ENCODE measurements at places on chromosomes 4 and X. TPM values are rescaled to one million over a fixed set of nuclear protein-coding genes. Genes with fewer than 3 reads are reported as not detected.
A peak's percentile ranks its signal among the peaks of the same experiment; 100 is the strongest.

GRCh38 chr4:28787947-28788346 lies 1927.3 kb downstream of the STIM2 start:
- no peak for DNase-seq

GRCh38 chrX:20517565-20517964 lies 250.9 kb upstream of the RPS6KA3 start:
- no peak for DNase-seq

GRCh38 chrX:3728454-3728853 lies 15.0 kb upstream of the PRKX start:
- no peak for DNase-seq

DNA sequence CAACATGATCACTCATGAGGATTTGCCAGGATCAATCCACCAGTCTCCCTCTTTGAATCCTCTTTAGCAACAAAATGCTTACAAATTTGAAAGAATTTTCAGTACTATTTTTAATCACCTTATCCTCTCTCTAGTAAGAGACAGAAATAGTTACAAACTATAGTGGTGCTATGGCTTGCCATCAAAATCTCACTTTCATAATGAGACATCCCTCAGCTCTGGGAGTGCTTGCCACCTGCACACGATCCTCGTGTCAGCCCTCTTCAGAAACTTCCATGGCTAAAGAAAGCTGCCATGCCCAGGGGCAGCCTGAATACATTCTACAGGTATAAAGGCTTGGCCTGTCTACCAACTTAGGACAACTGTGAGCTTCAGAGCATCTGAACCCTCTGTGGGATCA lies 5.1 kb upstream of the DHX15 start:
- no peak for DNase-seq

- DNase-seq = no peak
These were observed 656.6 kb downstream of the ANKRD50 start for GRCh38 chr4:124055896-124056295.

DNA sequence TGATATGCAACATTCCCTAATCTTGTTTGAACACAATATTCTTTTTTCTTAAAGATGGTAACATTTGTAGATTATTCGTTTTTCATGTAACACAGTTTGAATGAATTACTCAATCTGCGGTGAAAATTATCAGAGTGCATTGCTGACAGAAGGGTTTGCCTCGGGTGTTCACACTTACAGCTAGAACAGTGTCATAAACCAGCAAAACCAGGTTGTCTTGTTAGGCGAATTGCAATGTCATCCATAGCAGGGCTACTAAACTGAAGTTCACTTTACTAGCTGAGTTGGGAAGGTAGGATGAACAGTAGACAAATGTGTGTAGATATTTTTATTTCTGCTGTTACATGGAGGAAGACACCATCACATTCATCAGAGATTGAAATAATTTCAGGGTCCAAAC lies 98.9 kb downstream of the SLC39A8 start:
- no peak for DNase-seq

DNA sequence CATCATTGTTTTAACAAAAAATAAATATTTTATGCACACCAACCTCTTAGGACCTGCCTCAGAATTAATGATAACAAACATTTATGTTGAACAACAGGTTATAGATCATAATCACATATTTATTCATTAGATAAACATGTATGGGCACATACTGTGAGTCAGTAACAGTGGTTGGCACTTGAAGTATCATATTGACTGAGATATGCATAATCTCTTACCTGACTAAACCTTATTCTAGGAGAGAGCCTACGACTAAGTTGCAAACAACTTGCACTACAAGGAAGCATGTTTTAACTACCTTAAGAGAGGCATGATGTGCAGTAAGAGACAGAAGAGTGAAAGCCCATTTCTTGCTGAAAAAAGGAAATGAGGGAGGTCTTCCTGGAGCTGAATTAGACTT lies 6.5 kb upstream of the DACH2 start:
- DNase-seq = no peak

DNA sequence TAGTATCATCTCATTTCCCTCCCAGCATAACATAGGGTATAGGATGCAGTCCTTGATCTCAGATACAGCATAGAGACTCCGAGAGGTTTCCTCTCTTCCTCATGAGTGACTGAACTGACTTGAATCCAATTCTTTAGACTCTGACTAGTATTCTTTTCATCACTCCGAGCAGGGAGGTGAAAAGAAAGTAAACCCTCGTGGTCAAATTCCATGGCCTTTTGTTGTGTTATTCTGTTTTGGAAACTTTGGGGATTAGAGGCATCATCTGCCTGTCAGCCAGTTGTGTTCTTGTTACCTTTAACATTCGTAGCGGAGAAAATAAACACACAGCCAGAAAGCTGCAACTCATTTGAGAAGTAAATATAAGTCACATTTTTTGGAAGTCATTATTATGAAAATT lies 206.6 kb downstream of the ARHGAP10 start:
- no peak for DNase-seq

DNA sequence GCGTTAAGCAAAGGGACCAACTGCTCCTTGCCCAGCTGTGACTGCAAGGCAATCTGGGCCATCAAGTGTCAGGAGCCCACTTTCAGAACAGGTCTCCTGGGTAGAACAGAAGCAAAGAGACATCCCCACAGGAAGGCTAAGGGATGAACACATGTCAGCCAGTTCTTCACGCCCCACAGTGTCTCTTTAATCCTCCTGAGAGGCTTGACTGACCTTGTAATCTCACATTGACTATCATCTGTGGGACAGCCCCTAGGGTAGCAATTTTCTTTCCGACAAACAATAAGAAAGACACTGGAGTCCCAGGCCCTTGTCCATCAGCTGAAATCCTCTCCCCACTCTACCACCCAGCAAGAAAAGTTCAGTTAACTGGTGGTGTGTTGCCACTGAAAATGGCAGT lies 1.0 kb downstream of the CHRDL1 start:
- no peak for DNase-seq

DNA sequence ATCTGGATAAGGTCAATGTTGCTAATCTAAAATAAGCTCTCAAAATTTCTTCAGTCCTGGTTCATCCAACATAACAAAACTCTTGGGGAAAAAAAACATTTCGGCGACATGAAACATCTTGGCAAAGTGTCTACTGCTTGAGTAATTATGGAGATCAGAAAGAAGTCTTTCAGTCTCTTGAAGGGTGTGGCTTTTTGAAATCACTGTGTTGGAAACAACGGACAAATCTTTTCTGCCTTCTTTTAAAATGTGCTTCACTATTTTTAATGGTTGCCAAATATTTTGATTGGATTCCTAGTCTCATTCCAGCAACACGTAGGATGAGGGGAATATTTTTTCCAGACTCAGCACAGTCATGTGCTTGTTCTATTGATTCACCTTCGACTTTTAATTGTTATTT lies 138.6 kb downstream of the KLHL8 start:
- DNase-seq = no peak

DNA sequence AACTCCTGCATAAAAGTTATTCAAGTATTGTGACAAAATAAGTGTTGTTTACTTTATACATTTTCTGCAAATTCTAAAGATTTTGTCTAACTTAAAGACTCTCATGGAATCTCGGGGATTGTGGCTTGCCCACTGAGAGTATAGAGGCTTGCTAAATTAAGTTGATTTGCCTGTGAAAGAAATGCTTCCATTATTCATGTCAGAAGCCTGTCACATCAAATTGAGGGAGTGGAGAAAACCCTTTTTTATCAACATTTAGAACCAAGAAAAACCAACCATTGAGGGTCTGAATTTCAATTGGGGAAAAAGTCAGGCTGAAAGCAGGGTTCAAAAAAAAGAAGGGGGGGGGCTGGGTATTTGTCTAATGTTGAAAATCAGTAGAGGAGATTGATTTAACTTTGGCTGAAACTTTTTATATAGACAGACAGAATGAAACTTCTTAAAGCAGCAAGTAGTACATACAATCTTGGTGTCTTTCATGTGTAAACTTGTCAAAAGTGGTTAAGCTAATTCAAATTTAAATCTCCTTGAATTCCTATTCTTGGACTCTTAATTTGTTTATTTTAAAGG lies 144.8 kb upstream of the CXorf66 start:
- no peak for DNase-seq

DNA sequence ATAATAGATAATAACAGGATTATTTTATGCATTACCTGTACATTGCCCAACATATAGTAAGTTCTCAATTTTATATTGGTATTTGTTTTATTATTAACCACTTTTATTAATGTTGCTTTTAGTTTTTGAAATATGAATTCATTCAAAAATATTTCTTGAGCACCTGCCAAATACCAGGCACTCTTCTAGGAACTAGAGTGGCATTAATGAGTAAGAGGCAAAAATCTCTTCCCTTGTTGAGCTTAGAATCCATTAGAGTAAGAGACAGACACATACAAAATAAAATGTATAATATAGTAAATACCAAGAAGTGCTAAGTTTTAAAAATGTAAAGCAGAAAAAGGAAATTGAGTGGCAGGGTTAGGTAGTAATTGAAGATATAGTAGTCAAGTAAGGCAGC lies 45.8 kb downstream of the TET2 start:
- no peak for DNase-seq

GRCh38 chr4:14640476-14640875 lies 361.8 kb upstream of the CPEB2 start:
- DNase-seq = no peak

DNA sequence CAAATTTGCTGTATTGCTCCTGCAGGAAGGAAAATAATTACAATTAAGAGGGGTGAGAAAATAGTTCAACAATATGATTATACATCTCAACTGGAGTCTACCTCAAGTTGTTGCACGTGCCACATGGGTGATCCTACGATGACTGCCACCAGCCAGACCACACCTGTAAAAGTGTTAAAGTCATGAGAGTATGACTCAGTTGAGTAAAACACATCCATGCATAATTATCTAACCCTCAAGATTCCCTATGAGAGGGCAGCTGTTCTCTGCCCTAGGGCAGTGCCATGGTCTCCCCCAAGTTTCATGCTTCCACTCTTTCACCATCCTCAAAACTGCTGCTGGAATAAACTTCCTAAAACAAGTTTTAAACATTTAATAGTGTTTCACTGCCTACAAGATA lies 44.1 kb downstream of the QRFPR start:
- DNase-seq = no peak

DNA sequence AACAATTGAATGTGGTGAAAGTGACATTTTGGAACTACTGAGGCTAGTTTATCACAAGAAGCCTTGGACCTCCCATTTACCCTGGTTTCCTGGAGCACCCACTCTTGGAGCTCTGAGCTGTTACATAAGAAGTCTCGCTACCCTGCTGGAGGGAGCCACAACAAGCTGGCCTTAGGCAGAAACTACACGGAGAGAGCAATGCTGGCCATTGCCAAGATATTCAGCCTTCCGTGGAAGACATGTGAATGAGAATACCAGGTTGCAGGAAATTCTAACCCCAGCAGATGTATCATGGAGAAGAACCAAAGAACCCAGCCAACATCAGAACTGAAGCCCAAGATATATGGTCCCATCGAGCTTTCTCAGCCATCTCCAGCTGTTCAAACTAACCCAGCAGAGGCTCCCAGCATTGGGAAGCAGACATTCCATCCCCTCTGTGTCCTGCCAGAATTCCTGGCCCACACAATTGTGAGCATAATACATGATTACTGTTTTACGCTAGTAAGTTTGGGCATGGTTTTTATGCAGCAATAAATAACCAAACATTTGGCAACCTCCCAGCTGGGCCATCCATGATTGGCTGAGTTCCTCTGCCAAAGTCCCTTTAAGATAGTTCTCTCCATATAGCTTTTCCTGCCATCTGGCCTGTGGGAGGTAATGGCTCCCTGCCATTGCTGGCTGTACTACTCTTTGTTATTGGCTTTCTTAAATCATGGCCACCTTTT lies 17.9 kb upstream of the PDE5A start:
- no peak for DNase-seq

- no peak for DNase-seq
These were observed 123.0 kb upstream of the TACR3 start for GRCh38 chr4:103842637-103843239.

GRCh38 chr4:1171311-1172227 lies 814 bp downstream of the SPON2 start:
- DNase-seq = no peak

DNA sequence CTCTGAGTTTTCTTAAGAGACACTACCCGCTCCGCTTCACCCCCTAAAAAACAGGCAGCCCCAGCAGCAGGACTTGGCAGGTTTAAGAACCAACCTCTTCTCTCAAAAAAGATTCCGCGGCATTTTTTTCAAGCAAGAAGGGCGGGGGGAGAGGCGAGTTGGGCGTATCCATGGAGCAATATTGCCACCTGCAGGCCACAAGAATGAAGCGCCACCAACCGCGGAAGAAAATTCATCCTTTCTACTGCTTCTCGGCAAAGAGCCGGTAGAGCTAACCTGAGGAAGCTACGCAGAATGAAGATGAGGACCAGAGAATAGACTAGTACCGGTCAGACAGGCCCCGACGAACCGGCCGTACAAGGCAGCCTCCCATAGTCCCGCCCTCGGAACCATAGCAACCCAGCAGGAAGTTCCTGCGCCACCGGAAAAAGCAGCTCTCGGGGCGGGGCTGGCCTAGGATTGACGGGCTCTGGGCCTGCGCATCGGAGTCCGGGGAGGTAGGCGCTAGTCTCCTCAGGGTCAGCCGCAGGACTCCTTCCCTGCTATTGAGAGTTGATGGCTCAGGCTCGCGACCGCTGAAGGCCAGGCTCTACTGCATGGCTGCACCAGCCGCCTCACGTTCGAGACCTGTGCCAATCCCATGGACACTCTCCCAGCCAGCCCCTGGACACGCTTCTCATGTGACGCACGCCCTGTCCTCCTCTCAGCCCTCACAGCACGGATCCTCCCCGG lies 76.9 kb downstream of the MAGED4 start:
- peak; percentile 86 for DNase-seq

DNA sequence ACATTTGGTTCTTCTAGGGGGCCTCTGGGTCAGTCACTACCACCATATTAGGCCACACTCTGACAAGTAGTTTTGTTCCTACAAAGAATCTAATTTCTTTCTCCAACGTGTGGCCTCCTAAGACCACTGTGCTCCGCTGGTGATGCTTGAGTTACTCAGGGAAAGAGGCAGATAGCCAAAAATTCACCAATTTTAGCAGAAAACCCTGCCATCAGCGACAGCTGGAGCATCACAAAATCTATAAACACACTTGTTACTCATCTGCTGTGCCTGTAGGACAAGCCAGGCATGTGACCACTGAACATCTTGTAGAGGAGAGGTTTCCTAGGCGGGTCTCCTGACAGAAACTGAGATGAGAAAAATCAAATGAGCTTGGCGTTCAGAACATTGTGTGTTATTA lies 105.4 kb downstream of the SYNPO2 start:
- DNase-seq = no peak

- no peak for DNase-seq
These were observed 37.3 kb downstream of the RNF212 start for GRCh38 chr4:1075809-1076699.

GPRIN3 gene
- polyA plus RNA-seq = 6.8 TPM

FAM47E gene
- 0.08 TPM for polyA plus RNA-seq

BST1 gene
- polyA plus RNA-seq = 16.0 TPM

HSD17B13 gene
- polyA plus RNA-seq = not detected

IL3RA gene
- polyA plus RNA-seq = not detected

ODAM gene
- polyA plus RNA-seq = not detected

RS1 gene
- polyA plus RNA-seq = not detected

SPON2 gene
- 0.07 TPM for polyA plus RNA-seq

HMX1 gene
- not detected for polyA plus RNA-seq

HSFX4 gene
- not detected for polyA plus RNA-seq

CLGN gene
- 8.9 TPM for polyA plus RNA-seq

SGMS2 gene
- polyA plus RNA-seq = 8.0 TPM

Measured in A549 (cell line).